ENCODE measurements at places on chromosomes 6 and 20.

GRCh38 chr6:125018136-125018535 lies 55.9 kb downstream of the RNF217 start:
- no peak for DNase-seq

DNA sequence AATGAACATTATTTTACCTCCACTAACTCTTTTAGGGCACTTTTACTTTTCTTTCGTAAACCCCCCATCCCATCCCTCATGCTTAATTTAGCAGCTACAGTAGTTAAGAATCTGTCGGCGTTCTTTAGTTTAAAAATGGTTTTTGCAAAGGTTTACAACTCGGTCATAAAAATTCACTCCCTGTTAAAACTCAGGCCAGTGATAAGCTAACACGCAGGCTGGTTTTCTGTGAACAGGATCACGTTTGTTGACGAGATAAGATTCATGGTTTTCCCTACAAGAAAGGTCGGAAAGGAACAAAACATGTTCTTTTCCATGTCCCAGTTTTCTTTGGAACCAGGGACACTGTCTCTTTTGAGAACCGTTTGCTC lies 101.1 kb downstream of the TOX2 start:
- DNase-seq, result no peak

DNA sequence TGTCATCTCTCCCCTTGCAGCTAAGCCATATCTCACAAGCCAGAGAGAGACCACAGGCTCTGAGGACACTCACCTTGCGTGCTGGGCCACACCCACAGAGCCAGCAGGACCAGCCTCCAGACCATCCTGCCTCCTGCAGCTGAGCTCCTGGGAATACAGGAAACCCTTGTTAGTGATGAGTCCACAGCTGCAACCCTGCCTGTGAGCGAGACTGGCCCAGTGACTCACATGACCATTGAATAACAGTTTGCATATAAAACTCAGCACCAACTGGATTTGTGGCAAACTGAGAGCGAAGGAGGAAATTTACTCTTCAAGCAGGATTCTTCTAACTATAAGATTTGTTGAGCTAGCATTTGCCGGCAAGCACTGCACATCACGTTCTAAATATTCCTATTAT lies 3.0 kb downstream of the THBS2 start:
- no peak for DNase-seq

DNA sequence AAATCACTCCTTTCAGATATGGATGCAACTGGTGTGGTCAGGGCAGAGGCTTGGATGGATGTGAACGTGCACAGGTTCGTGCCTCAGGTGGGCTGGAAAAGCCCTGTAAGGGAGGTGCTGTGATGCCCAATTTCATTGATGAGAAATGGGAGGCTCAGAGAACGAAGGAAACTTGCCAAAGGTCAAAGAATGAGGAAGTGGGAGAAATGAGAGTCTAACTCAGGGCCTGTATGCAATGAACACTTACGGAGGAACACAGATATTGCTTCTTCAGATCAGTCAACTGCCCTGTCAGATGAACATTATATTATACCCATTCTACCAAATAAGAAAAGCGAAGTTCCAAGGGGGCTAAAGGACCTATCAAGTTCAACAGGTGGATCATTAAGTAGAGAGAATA lies 134.7 kb downstream of the RCAN2 start:
- DNase-seq, result no peak

- no peak for DNase-seq
These were observed 40.4 kb upstream of the POLR1H start for GRCh38 chr6:30020626-30021025.

DNA sequence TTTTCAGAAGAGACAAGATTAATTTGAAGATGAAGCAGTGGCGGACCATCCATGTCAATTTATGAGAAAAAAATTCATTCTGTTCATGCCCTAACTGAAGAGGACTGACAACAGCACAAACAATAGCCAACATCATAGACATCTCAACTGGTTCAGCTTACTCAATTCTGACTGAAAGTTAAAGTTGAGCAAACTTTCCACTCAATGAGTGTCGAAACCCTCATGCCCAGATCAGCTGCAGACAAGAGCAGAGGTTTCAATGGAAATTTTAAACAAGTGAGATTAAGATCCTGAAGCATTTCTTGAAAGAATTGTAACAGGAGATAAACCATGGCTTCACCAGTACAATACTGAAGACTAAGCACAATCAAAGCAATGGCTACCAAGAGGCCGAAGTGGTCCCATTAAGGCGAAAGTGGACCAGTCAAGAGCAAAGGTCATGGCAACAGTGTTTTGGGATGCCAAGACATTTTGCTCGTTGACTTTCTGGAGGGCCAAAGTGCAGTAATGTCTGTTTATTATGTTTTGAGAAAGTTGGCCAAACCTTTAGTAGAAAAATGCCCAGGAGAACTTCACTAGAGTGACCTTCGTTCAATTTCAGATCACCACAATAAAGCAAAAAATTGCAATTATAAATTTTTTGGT lies 6.1 kb upstream of the SFT2D1 start:
- DNase-seq, result no peak

DNA sequence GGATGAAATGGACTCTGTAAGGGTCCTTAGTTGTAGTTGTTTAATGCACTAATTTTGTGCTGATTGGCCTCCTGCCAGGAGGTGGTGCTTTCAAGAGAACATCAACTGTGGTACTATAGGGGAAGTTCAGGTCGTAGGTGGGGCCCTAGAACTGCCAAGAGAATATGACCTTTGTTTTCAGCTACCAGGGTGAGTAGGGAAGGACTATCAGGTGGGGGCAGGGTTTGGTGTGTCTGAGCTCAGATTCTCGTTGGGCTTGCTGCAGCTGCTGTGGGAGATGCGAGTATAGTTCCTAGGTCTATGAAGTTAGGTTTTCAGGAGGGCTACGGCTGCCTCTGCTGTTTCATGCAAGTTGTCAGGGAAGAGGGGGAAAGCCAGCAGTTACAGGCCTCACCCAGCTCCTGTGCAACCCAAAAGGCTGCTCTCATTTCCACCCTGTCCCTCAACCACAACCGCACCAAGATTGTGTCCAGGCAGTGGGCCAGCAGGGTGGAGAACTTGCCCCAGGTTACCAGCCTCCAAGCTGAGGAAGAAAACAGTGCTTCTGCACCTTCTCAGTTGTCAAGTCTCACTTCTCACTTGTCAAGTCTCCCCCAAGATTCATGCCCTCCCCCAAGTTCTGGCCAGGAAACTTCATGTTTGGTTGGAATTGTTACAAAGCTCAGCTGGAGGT lies 626.5 kb upstream of the MAP3K7 start:
- no peak for DNase-seq

GRCh38 chr6:116210750-116211425 lies 43.0 kb downstream of the TSPYL4 start:
- DNase-seq, result no peak

GRCh38 chr20:991850-992249 lies 10.3 kb downstream of the RSPO4 start:
- DNase-seq, result no peak

DNA sequence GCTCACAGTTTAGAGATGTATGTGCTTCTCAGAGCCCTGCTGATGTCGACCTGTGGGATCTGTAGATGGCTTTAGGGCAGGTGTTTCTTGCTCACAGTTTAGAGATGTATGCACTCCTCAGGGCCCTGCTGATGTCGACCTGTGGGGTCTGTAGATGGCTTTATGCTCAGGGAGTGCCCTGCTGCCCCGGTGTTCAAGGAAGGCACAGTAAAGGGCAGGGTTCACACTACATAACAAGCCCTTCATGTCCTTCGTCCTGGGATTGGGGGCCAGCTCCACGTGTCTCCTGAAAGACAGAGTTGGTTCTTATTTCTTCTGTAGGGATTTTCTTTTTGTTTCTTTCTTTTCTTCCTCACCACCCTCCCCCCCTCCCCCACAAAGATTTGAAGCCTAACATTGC lies 91.1 kb downstream of the SMOC2 start:
- DNase-seq, result no peak

DNA sequence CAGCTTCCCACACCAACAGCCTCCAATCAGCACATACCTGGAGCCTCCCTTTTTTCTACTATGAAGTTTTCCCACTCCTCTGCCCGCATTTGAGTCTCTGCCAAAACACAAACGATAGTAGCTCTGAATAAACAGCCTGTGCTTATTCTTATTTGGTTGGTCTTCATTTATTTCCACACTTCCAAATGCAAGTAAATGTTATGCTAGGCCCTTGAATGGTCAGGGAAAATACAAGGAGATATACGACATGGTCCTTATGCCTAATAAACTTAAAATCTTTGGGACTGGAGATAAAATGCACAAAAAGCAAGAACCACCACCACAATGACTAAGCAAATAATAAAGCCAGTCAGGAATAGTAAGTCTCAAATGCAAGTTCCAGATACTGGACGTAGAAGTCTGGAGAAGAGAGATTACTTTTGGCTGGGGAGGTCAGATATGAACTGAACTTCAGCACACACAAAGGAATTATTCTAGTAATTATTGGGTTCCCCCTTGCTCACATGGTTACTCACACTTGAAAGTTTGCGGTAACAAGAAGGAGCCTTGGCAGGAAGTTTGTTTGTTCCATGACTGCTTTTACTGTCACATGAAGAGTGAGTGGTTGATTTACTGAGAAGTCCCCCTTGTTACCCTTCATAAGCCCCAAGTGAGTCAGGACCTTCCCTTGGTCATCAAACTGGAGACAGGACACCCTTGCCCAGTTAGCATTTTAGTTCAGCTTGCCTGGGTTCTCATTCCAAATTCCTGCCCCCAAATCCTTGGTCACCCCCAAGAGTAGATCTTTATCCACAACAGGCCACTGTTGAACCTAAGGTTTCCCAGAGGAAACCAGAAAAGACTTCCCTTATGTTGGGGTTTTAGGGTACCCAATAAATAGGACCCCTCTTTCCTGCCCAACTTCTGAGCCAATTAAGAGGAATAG lies 511.2 kb upstream of the JARID2 start:
- no peak for DNase-seq

GRCh38 chr6:30830438-30830837 lies 53.9 kb upstream of the DDR1 start:
- no peak for DNase-seq

All from HT-29 (cell line).